Common myeloid progenitor, CD34-positive (primary cell): ENCODE measurements at places on chromosomes 5 and 9.

DNA sequence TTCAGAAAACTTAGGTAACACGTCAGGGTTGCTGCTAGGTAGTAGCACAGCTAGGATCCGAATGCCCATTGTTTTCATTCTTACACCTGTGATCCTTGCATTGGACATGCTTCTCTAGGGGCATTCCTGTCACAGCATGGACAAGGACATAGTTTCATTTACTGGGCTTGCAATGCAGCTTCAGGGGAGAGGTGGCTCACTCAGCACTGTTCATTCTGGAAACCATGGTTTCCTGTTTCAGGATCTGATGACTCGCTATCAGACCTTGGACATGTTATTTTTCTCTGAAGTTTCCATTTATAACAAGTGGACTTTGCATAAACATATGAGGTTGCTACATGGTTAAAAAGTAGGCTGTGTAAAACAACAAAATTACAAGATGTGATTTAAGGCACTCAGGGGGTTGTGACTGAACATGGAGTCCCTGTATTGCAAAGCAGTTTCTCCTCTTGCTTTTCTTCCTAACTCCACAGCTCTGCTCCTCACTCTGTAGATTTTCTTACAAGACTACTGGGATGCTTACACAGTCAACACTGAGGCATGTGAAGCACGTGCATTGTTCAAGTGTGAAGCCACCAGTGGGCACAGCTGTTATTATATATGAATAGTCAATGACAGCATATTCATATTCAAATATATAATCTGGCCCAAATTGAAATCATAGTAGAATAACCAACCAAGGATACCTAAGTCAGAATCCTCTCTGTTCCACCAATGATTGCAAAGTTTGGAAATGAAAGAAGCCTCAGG, 66.1 kb upstream of the STK32A start:
- DNase-seq = no peak

DNA sequence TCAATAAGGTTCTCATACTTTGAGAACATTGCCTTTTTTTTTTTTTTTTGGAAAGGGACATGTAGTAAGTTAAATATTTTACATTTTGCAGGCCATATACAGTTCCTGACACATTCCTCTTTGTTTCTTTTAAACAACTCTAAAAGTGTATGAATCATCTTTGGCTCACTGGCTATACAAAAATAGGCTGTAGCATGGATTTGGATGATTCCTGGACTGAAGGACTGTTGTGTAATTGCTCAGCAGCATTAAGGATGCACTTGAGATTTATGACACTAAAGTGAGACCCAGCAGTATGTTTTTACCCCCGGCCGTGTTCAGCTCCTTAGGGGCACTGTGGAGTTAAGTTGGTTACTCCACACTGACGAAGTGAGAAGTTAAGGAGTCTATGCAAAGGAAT, 41.3 kb downstream of the VPS13A start:
- no peak for DNase-seq

- DNase-seq = peak; percentile 49
Observed at GRCh38 chr5:99019812-99020697, 91.2 kb upstream of the CHD1 start.

DNA sequence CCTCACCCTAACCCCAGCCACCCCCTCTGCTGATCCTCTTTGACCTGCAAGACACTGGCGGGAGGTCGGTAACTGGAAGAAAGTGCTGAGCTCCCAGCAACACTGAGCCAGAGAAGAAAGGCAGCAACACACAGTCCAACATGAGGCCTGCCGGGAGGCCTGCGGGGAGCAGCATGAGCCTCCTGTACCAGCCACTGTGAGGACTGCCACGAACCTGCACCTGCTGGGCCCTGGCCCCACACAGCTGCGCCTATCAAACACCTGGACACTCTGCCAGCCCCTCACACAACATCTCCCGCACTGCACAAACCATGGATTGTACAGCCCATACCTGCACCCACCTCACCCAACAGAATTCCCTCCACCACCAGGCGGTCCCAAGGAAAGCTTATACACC, 18.3 kb downstream of the CAMK2A start:
- DNase-seq = no peak

DNA sequence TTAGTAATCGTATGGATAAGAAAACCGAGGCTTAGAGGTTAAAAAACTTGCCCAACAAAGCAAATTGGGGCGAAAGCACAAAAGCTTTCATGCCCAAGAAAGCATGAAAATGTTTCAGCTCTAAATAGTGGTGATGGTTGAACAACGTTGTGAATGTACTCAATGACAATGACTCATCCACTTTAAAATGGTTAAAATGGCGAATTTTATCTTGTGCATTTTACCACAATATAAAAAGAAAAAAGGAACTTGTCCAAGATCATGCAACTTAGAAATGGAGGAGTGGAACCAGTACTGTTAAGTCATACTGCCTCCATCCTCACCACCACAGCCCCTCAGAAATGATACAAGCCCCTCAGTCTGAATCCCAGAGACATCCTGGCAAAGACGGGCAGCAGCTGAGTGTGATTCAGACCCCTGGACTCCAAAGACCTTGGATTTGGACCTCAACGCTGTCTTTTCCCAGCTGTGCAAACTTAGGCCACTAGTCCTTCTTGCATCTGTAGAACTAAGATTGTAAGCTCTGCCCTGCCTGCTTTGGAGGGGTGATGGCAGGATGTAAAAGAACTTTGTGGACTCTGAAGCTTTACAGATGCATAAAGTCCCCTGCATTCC, 158.4 kb downstream of the GABBR2 start:
- peak; percentile 78 for DNase-seq

DNA sequence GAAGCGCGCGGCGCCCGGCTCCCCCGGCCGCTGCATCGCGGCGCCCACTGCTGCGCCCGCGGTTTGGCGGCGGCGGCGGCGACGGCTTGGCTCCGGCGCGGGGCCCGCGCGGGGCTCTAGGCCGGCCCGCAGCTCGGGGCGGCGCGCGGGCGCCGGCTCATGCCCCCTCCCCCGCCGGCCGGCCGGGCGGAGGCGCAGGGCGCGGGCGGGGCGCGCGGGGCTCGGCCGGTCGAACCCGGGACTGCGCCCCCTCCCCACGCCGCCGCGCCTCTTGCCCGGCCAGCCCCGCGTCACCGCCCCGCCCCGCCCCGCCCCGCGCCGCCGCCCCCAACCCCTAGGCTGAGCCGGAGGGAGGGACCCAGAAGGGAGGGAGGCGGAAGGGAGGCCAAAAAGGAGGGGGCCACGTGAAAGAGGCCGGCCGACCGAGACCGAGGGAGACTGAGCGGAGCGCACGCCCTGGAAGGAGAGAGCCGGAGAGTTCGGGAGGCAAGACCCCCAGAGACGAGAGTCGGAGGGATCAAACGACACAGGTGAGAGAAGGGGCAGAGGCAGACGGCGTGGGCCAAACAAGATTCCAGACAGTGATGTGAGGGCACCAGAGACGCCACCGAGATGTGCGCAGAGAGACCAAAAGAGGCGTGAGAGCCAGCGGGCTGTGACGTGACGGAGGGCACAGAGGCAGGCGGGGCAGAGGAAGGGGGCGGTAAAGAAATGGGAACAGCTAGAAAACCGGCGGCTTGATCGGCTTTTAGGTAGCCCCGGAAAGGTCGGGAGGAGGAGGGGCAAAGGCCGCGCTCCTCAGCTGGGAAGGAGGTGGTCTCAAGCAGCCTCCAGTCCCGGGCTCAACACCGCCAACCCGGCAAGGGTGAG, at the start of gene BARX1:
Gene BARX1 (minus strand): TSS at position 245 of the 870 bp plus-strand sequence. CDS start 209 bp downstream, at position 36.
- peak; percentile 73 for DNase-seq

GRCh38 chr5:86885489-86886230, 267.9 kb downstream of the COX7C start:
- peak; percentile 56 for DNase-seq

DNA sequence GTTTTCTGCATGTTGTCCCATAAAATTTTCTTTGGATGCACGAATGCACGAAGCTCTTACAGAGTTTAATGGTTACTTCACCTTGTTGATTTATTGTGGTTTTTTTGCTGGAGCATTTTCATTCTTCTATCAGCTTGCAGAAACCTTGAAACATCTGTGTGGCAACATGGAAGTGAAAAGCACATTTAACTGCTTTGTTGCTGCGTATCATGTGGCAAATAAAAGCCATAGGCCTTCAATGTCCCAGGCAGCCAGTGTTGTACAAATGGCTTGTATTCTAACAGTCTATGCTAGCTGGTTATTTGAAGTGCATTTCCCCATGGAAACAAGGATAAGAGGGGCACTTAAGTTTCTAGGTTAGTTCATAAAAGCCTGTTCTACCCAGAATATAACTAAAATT, 42.5 kb upstream of the RASGRF2 start:
- DNase-seq = no peak

- no peak for DNase-seq
Observed at GRCh38 chr5:110784901-110785300, 46.1 kb downstream of the SLC25A46 start.

GRCh38 chr9:121107029-121107428, 32.3 kb downstream of the CNTRL start:
- DNase-seq = peak; percentile 80

- no peak for DNase-seq
Observed at GRCh38 chr5:67435032-67435431, 238.4 kb upstream of the CD180 start.

GRCh38 chr9:129482521-129483414, 138.1 kb downstream of the C9orf50 start:
- peak; percentile 72 for DNase-seq

DNA sequence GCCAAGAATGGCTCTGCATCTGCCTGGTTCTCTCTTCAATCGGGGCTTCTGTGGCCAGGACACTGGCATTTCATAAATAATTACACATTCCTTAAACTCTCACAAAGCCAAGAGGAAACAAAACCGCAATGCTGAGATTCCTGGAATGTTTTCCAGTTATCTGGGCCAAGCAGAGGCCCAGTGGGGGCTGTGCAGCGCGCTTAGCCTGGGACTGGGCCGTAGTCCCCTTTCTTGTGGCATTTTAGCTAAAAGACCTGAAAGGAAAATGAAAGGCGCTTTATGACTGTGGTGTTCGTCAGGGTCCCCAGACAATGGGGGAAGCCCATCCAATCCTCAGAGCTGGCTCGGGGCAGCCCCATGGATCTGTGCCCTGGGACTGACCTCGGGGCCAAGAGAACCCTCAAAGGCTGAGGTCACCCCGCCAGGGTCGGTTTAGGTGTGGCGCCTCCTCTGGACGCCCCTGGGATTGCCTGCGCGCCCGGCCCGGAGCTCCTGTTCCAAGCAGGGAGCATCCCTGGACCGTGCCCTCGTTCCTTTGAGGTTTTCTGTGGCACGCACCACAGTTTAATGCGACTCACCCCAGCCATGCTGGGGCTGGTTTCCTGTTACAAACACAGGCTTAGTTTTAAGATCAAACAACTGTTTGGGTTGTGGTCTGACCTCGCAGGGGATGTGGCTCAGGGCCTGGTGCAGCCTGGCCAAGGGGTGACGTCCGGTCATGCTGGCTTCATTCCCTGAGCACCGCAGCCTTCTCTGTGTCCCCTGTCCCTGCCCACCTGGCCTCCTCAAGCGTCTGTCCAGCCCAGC, 51.5 kb upstream of the NKD2 start:
- DNase-seq = peak; percentile 56

DNA sequence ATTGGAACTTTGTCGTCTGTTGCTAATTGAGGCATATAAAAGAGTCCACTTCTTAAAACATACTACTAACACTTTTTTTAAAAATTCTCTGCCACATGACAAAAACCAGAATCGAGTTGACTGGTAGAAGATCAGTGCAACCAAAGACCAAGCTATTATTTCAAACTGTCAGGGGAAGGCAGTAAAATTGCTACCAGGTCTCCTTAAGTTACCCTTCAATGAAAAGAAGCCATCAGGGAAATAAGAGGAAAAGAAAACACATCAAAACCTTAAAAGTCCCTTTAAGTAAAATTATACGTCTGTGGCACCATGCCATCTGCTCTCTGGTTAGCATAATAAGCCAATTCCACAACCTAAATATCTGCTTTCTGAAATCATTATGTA, 9.6 kb downstream of the ZNF608 start:
- no peak for DNase-seq

- DNase-seq = no peak
Observed at GRCh38 chr9:113793558-113793957, 82.6 kb upstream of the ZNF618 start.

- DNase-seq = no peak
Observed at GRCh38 chr5:66653325-66653724, 57.1 kb downstream of the MAST4 start.

DNA sequence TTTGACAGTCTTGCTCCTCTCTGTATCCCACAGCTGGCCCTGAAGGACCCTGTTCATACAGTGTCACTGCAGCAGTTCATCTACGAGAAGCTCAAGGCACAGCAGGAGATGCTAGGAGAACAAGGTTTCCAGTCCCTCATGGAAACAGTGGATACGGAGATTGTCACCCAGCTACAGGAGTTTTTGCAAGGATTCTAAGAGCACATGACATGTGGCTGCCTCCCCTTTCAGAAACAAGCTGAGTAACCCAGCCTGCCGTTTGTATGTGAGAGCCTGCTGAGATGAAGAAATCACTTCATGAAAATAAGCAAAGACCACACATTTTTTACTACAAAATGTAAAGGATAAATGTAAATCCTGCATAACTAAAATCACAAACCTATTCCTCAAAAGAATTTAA, 48.5 kb downstream of the LRRC70 start:
- DNase-seq = no peak

- DNase-seq = peak; percentile 91
Observed at GRCh38 chr9:122264360-122265148, at the start of the genes MRRF and RBM18. Gene MRRF, plus strand, starts transcription at chr9:122264882. Its CDS starts 6,010 bp downstream, at chr9:122270892. Gene RBM18, minus strand, starts transcription at chr9:122264840. Its CDS starts 3,348 bp downstream, at chr9:122261492.

DNA sequence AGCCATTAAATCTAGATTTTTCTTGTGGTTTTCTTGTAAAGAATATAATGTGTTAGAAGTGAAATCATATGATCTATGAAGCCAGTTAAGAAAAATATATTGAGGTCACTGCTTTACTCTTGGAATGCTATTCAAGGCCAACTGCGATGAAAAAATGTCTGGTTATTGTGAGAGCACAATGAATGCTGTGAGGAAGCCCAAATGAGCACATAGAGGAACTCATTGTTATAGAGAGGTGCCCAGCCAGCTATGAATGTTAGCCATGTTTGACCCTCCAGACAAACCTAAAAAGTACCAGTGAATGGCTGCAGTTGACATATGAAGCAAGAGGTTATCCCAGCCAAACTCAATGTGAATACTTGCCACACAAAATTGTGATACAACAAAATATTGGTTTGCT, 359.8 kb upstream of the FAM174A start:
- DNase-seq = no peak

GRCh38 chr9:37511016-37512010, 25.6 kb downstream of the POLR1E start:
- DNase-seq = no peak

DNA sequence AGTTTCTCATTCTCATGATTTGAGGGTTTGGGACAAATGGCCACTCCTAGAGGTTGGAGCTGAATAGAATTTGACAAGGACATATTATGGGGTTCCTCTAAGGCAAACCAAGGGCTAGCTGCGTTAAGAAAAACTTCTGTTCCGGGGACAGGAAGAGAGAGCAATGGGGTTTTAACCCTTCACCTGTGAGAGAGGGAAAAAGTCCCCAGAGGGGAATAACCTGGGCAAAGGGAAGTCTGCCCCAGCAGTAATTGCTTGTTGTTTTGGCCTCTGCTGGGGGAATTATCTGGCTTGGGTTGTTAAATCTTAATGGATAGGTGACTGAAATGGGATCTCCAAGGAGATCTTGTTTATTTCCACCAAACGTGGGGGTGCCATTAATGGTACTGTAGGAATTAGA, 110.1 kb upstream of the MOCS2 start:
- DNase-seq = no peak

GRCh38 chr5:87109746-87110145, 157.9 kb upstream of the RASA1 start:
- no peak for DNase-seq

GRCh38 chr9:104091708-104092107, 2.4 kb upstream of the SMC2 start:
- DNase-seq = peak; percentile 33

GRCh38 chr5:75463726-75464125, 47.7 kb downstream of the CERT1 start:
- DNase-seq = no peak
